ENCODE measurements at places on chromosomes 2 and 18.

GRCh38 chr18:51092117-51092516 is 62.1 kb downstream of the SMAD4 start:
- DNase-seq, result no peak

- DNase-seq, result no peak
Observed at GRCh38 chr2:18903750-18904149, 314.4 kb upstream of the NT5C1B start.

DNA sequence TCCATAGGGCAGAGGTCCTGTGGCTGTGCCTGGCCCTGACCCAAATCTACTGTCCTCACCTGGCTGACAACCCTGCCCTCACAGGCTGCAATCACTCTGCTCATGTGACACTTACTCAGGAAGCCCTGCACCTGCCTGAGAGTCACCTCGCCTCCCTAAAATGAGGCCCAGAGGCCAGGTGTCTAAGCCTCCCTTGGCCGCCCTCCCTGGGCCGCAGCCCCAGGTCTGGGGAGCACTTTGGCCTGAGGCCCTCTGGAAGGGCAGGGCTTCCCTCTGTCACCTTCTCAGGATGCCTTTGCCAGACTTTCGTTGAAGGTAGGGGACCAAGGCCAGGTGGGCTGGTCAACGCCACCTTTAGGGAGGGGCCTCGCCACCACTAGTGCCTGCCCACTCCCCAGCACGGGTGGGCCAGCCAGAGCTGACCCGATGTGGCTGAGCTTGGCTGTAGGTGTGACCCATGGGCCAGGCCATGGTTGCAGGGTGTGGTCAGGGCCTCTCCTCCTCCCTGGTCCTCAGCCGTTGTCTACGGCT is 6.1 kb upstream of the GPC1 start:
- DNase-seq, result no peak

DNA sequence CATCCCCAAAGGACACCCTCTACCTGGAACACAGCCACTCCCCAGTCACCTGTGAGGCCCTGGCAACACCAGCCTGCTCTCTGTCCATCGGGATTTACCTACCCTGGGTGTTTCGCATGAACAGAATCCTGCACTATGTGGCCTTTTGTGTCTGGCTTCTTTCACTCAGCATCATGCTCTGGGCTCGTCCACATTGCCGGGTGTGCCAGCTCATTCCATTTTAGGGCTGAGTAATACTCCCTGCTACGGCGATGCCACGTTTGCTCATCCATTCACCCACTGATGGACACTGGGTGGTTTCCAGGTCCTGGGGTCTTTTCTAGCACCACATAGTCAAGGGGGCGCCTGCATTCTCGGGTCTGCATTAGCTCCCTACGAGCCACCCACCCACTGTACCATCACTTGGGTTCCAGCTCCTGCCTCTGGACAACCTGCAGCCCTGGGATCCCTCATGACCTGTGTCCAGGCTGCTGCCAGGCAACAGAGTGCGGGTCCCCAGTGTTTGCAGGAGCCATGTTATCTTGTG is 22.0 kb downstream of the KCNF1 start:
- DNase-seq, result no peak

DNA sequence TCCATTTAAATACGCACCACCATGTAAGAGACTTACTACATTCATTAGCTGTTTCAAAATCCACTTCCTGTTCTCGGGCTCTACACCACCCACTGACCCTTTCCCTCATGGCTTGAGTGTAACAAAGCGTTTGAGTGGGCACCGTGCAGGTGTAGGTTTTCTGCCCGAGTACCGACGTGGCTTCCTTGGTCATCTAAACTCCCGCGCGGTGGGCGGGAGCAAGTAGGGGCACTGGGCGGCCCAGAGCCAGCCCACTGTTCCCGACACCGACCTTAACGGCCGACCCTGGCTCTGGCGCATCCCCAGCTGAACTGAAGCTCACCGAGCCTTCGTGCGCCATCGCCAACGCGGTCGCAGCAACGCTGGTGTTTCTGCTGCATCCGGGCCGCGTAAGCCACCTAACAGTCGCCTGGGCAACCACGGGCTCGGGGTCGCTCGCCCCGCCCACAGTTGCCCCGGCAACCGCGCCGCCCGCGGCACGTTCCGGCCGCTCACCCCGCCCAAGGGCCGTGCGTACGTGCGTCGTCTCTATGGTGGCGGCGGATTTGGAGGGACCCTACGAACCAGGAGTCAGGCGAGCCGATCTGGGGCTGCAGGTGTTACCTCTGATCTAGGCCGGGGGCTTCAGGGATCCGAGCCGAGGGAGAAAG is at the start of the genes C2orf81 and WDR54:
TSS of gene C2orf81 (minus strand) at position 399 of the 650 bp plus-strand sequence. CDS start at position 340, 59 bp downstream.
TSS of gene WDR54 (plus strand) at position 510 of the 650 bp plus-strand sequence. CDS start 424 bp downstream, outside the sequence.
- DNase-seq, result peak; percentile 85

DNA sequence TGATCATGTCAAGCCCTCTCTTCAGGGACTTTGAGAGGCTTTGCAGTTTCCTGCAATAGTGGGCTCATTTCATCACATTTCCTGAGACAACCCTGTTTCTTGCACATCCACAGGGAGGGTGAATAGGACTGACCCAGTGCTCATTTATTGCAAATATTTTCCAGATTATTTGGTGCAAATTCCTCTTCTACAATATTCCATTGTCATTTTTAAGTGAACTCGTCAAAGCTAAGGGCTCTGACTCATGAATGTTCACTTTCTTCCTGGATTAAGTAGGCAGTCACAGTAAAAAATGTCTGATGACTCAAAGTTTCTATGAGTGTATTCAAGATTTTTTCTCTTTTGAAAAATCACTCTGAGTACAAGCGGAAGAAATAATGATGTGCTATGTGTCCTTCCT is 225.5 kb upstream of the GALNT5 start:
- DNase-seq, result no peak

DNA sequence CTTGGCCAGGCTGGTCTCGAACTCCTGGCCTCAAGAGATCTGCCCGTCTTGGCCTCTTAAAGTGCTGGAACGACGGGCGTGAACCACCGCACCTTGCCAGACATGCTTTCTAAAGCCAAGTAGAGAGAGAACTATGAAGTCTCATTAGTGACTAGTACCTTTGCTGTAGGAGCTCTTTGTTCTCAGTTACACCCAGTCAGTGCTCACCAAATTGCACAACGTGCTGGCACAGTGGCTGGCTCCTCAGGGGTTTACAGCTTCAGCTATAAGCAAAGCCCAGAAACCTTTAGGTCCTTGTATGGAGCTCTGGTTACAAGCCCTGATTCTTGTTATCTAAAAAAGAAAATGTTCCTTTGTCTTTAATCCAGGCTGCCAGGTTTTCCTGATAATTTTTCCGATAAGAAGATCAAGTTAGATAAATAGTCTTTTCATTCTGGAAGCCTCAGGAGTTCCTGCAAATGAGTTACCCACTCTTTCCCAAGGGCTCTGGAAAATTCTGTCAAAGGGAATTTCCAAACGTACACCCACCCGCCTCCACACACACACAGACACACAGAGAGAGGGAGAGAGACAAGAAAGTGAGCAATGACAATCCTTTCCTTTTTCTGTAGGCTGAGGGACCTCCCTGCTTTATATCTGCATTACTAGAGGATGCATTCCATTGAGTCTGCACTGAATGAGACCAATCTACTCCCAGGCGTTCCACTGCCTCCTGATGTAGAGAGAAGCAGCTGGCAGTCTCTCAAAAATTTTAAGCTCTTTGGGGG is 100.2 kb upstream of the CSRNP3 start:
- DNase-seq, result no peak

DNA sequence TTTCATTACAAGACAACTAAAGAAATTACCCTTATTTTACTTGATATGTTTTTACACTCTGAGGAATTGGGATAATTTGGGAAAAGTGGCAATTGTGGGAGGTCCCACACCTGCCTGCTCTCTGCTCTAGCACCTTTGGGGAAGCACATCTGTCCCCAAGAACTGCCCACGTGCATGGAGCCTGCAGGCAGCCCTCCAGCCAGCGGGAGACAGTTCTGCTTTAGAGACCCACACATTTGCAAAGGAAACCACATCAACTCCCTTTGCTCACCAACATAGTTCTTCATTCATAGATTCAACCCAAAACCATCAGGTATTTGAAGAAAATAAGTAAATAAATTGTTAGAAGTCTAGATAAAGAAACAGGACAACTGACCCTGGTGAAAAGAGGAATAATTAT is 239.9 kb upstream of the ID2 start:
- no peak for DNase-seq

DNA sequence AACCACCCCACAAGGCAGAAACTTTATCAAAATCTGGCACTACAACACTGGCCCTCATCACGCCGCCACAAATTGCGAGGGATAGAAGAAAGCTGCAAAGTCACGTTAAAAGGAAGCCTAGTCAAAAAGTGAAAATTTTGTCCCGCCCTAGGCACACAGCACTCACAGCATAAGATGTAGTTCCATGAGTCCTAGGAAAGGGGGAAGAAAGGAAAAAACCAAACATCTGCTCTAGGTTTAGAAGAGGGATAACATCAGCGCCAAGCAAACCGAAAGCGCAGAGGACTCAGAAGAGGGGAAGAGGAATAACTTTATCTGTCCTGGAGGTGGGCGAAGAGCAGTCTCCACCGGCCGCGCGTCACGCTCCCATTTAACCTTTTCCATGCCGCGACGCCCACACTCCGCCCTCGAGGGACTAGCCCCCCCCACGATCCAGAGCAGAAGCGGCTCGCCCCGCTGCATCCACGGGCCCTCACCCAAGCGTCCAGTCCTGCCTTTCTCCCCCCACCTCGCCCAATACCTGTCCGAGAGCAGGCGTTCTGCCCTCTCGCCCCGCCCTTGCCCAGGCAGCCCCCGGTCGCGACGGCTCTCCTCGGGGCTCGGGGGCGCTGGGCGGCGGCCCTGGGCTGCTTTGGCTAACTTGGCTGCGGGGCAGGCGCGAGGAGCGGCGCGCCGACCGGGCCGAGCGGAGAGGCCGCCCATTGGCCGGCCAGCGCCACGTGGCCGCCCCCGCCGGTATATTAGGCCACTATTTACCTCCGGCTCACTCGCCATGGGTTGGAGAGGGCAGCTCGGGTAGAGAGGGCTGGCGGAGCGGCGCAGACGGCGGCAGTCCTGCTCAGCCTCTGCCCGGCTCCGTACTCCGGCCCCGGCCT is at the start of gene HOXD1:
TSS of gene HOXD1 (plus strand) at position 770 of the 875 bp plus-strand sequence. CDS start 134 bp downstream, outside the sequence.
- DNase-seq, result no peak

- DNase-seq, result no peak
Observed at GRCh38 chr2:132701810-132702209, 31.8 kb upstream of the LYPD1 start.

DNA sequence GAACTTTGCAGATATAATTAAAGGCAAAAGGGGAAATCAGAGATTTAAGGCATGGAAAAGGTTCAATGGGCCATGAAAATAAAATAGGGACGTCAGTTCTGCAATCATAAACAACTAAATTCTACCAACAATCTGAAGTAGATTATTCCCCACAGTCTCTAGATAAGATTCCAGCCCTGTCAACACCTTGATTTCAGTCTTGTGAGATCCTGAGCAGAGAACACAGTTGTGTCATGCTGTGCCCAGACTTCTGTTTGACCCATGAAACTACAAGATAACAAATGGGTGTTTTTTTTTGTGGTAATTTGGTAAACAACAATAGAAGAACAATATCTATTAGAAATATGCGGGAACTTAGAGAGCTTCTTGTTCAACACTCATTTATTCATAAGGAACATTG is 66.2 kb upstream of the RIT2 start:
- no peak for DNase-seq

DNA sequence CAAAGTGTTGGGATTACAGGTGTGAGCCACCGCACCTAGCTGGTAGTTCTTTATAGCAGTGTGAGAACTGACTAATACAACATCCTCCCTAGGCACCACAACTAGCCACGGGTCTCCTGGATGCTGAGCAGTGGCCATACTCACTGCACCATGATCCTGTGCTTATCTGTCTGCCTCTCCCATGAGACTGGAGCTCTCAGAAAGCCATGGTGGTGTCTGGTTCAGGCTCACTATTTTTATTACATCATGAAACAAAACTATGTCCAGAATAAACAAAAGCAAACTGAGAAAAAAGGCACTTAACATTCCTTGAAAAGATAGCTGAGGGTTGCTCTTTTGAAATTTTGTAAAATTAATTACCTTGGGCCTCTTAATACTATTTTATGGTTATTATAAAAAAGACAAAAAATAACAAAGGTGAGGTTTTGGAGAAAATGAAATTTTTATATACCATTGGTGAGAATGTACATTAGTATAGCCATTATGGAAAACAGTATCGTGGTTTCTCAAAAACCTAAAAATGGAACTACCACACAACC is 90.7 kb upstream of the TFCP2L1 start:
- no peak for DNase-seq

GRCh38 chr2:148483665-148484064 is 160.9 kb upstream of the EPC2 start:
- DNase-seq, result no peak

DNA sequence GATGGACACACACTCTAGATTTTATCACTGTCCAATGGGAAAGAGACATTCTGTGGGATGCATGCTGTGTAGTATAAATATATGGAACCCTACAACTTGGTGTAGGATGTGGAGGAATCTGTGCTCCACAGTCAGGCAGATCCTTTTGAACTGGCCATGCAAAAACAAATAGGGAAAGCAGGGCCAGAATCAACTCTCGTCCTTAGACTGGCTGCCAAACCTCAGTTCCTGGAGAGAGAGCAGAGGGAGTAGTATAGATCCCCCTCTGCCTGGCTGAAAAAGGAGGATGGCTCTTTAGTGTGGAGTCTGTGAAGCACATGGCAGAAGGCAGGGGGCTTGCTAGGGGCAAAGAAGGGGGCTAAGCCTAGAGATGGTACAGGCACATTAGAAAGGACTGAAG is 84.7 kb downstream of the LYPD6 start:
- no peak for DNase-seq

DNA sequence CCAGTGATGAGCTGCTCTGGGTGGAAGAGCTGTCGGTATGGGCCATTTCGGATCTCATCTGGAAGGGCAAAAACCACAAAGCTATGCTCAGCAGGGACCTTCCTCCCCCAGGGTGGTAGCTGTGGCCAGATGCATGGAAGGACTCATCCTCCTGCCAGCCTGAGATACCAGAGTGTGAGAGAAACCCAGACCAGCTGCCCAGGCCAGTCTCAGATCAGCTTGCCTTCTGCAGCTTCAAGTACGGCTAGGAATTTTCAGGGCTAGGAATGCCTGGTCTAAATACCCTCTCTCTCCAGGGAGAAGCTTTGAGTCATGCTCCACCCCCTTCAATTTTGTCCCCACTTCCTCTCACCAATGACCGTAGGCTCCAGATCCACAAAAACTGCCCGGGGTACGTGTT is 1.4 kb upstream of the TUBA4B start:
- no peak for DNase-seq

DNA sequence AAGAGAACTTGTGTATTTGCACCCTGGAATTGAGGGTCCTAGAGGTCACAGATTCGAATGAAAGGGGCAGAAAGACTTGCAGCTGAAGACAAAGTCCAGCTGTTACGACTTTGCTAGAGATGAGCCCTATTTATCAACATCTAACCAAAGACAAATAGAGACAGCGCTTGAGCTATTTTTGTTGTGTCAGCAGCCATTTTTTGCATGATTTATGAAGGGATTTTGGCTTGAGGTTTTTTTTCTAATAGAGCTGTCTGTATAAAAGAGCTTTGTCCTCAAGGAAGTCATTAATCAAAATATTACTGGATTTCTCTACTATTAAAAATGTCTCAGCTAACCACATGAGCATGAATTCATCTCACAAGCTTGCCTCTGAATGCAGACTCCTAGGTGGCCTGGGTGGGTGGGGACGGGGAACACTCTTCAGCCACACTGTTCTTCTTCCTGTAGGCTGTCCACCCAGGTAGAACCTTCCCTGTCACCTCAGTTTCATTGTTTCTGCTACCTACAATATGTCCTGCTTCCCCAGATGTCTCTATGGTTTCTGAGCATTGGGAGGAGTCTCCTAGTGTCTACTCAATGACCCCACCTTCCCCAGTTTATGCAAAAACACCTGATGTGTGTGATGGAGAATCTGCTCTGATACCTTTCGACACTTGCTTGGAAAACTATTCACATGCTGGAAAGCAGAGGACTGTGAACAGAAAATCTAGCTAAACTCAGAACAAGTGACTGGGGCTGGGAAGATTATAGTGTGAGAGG is 7.2 kb upstream of the CD226 start:
- no peak for DNase-seq
